Activated effector memory CD4-positive, alpha-beta T cell treated with anti-CD3 and anti-CD28 coated beads, Interleukin-2, amount 50 U/mL, for 16 hours (primary cell): ENCODE measurements at places on chromosomes 4 and X.

- no peak for DNase-seq
Measured at GRCh38 chr4:177737387-177737940, 295.2 kb upstream of the AGA start.

DNA sequence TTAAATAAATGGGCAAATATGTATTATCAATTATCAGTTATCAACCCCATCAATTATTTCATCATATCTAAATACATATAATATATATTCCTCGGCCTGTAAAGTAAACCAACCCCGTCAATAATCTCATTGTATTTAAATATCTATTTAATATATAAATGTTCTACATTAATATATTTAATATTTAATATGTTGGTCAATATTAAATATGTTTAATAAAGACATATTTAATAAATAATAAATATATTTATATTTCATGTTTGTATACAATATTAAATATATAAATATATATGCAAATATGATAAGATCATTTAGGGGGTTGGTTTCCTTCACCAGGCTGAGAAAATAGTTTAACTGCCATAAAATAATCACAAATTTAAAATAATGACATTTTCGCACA is 6.4 kb upstream of the TMEM144 start:
- DNase-seq, result no peak

DNA sequence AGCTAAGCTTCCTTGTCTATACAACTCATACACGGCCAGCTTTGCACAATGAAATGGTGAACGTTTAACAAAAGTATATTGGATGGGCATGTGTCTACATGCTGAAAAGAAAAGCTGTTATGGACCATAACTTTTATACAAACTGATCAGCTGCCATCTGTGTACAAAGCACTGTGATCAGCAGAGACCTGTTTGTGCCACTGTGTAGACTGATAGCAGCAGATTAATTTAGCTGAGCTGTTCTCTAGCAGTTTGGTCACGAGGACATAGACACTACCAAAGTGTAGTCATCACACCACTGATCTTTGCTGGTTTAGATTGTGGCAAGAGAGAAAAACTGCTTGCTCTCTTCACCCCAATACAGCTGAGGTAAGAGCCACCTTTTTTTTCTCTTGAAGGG is 124.5 kb downstream of the RAPGEF2 start:
- DNase-seq, result no peak

- no peak for DNase-seq
Measured at GRCh38 chrX:9940421-9940820, 26.7 kb upstream of the CLDN34 start.
